NCI-H1694 (cell line): ENCODE measurements at places on chromosomes 5 and 9.

GRCh38 chr9:92545002-92545510 lies 9.3 kb upstream of the ECM2 start:
- DNase-seq, result no peak

GRCh38 chr5:31464081-31464480 lies 67.8 kb downstream of the DROSHA start:
- no peak for DNase-seq

DNA sequence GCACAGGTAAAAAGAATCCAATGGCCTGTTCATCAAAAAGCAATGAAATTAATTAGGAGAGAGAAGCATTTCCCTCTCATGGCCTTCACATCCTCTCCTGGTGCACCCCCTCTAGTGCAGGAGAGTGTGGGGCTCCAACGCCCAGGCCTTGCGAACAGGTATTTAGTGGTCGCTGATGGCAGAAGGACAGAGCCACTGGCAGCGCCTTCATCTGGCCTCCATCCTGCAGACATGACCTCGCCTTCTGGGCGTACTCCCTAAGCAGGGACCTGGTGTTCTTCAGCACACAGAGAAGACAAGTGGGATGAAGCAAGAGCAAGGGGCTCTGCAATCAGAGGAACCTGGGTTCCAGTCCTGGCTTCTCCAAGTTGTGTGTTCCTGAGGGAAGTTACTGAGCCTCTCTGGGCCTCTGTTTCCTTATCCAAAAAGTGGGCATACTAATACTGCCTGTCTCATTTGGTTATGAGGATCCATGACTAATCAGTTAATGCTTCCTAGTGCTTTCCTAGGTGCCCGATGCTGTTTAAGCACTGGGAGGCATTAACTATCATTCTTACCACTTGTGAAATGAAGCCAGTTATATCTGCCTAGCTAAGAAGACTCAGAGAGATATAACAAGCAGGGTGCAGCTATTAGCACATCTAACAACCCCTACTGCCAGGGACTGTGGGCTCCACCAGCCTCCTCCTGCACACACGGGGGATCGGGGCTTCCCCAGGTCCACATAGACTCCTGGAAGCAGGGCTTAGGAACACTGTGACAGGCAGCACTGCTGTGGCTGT lies 77.3 kb downstream of the SEMA4D start:
- no peak for DNase-seq

- DNase-seq, result no peak
Observed at GRCh38 chr5:177365845-177366527, 8.3 kb downstream of the RGS14 start.

DNA sequence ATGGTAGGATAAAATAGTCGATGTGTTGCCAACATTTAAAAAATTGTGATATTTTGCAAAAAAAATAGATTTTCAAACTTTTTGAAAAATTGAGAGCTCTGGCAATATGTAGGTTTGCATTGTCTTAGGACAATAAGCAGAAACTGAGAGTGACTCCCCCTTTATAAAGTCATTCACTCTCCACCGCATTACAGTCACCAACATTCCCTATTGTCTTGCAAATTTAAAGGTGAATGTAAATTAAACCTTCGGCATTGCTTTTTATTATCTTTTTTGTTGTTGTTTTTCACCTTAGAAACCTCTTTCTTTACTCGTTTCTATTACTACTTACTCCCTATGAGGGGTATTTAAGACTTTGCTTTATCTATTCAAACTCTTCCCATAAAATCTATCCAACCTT lies 944.2 kb downstream of the DTWD2 start:
- no peak for DNase-seq

DNA sequence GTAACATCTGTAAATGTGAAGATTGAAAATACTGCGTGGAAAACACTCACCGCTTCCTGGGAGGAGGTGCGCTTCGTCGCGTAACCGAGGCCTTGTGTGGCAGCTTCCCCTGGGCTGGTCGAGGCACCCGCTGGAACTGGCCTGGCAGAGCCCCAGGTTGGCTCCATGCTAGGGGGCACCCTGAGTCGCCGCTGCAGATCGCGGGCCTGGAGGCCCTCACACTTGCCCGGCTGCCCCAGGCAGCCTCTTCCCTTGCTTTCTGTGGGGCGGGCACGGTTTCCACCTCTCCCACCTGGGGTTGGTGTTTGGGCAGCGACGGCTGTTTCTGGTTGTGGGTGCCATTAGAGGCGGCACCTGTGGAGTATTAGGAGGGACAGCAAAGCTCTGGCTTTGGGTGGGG lies 852 bp downstream of the ZNF354C start:
- no peak for DNase-seq

- DNase-seq, result no peak
Observed at GRCh38 chr9:31519424-31519823, 865.0 kb upstream of the ACO1 start.

- DNase-seq, result peak; percentile 4
Observed at GRCh38 chr5:74641735-74642542, 1.4 kb upstream of the ENC1 start.

- DNase-seq, result no peak
Observed at GRCh38 chr5:119269061-119269944, 86.5 kb upstream of the TNFAIP8 start.

DNA sequence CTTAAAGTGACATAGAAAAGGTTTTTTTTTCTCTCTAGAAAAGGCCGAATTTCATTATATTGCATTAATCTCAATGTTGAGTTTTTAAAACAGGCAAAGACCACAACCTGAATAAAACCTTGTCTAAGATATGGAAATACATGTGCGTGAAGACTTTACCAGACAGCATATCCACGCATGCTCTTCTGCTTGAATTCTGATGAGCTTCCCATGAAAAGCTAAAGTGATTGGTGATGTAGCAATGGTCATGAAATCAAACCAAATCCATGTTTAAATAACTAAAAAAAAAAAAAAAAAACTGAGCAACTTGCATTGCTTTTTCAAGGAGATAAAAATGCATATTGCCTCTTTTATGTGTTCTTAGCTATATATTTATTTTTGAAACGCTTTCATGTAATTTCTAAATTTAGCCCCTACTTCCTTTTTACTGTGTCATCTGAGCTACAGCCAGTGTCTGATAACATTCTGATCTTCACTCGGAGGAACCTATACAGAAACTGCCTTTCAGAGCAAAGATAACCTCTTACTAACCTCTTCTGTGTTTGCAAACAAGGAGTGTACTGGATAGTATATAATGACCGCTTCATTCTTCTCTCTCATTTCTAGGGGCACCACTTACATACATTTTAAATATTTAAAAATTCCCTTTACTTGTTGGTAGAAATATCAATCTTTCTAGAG lies 179.1 kb upstream of the GNA14 start:
- DNase-seq, result no peak

DNA sequence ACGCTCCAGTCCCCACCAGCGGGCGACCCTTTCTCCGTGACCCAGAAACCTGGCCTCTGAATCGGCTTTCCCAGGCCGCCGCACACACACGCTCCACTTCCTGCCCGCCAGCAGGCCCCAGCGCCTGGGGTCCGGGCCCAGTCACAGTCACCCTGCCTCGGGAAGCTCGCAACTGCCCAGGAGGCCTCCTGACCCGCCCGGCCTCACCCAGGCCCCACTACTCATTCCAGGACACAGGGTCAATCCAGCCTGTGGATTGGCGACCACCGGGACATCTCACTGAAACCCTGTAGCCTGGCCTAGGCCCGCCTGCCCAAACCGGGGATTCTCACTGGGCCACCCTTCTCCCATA lies 2.7 kb upstream of the IRX4 start:
- DNase-seq, result no peak

DNA sequence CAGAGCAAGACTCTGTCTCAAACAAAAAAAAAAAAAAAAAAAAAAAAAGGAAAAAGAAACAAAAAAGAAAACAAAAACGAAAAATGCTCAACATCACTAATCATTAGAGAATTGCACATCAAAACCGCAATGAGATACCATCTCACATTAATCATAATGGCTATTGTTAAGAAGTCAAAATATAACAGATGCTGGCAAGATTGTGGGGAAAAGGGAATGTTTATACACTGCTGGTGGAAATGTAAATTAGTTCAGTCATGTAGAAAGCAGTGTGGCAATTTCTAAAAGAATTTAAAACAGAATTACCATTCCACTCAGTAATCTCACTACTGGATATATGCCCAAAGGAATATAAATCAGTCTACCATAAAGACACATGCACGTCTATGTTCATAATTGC lies 50.4 kb upstream of the PRR16 start:
- no peak for DNase-seq

DNA sequence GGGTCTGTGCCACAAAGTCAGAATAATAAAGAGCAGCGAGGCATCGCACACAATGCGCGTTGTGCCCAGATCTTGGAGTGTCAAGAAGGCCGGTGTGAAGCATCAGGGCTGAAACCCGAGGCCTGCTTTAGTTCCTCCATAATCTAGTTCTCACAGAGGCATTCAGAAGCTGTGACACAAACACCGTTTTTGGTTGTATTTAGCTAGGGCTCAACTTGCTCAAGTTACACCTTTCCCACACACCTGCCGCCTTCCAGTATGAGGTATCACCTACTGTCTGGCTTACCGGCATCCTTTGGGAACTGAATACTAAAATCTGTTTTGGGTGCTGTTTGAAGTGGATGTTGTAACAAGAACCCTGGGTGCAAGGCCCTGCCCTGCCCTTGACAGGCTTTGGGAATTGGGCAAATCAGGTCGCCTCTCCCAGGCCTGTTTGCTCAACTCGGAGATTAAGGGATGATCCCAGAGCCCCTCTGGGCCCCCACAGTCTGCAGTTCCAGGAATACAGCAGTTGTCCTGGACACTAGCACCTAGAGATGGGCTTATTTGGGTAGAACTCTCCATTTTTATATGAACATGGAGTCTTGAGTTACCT lies 27.0 kb downstream of the SLC25A25 start:
- DNase-seq, result no peak

- DNase-seq, result no peak
Observed at GRCh38 chr9:124632077-124632621, 125.0 kb upstream of the NR5A1 start.

DNA sequence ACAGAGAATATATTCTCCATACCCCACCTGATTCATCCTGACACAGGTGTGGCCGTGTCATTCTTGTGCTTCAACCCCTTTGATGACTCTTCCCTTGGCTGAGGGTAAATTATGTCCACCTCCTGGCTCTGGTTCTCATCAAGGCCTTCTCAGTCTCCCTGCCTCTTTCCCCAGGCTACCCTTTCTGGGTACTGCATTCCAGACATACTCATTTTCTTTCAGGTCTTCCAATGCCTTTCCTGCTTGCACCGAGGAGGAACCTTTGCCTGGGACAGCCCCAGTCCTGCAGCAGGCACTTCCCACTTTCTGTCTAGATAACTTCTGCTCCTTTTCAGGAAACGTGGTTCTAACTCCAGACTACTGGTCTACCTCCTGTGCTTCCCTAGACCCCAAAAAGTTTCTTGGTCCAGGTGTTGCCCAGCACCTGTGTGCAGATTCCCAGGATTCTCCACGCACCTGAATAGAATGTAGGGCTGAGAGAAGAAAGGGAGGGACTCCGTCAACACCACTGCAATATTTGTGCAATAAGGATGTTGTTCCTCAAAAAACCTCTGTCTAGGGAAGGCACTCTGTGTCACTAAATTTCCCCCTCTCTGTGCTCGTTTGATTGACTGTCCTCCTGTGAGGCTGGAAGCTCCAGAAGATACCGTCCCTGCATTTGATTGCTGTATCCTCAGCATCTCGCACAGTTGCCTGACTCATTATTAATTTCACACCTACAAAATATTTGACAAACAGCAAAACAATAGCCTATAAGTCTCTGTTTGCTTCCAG lies 255.4 kb upstream of the NFIL3 start:
- DNase-seq, result no peak

GRCh38 chr9:131712151-131712716 lies 27.6 kb downstream of the RAPGEF1 start:
- no peak for DNase-seq

DNA sequence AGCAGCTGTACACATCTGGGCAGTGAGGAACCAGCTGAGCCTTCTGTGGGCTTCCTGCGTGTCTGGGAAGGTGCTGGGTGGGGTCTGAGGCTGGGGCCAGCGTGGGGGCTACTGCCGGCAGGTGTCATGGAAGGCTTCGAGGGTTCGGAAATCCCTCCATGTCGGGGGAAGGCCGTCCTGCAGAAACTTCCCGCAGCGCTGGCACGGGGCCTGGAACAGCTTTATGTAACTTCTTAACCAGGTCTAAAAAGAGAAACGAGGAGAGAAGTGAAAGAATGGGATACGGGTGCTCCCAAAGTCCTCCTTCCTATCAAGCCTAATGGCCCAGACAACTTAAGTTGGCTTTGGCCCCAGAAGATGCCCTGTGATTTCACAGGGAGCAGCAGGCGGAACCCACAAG lies 120.6 kb upstream of the RAPGEF1 start:
- no peak for DNase-seq

DNA sequence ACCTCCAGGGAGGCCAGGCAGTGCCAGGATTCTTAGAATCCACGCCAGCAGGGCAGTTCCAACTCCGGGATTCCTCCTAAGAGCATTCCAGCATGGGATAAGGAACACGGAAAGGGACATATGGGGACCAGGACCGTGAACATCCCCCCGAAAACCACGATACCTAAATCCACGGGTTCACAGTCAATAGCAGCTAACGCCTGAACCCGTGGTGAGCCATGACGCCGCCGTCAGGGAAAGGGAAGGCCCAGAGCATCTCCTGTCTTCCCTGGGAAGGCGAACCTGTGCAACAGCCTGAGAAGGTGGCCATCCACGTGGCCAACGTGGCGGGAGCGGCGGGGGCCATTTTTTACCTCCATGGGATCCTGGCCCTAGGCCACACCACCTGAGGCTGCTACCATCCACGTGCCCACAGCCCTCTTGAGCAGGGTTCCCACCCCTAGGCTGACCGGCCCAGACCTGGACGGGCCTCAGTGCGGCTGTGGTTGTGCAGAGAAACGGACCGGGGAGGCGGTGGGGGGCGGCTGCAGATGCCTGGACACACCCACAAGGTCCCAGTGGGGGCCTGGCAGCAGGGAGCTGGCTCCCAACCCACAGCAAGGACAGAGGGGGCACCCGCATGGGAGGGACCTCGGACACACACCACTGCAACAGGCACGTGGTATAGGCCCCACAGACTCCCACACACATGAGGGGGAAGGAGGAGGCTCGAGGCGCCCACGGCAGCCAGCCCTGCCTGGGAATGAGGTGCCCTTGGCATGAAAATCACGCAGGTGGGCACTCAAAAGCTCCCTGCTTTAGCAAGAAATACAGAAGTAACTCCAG lies 42.8 kb downstream of the SLC12A7 start:
- no peak for DNase-seq

- DNase-seq, result no peak
Observed at GRCh38 chr5:68683632-68684036, 410.2 kb upstream of the SLC30A5 start.

DNA sequence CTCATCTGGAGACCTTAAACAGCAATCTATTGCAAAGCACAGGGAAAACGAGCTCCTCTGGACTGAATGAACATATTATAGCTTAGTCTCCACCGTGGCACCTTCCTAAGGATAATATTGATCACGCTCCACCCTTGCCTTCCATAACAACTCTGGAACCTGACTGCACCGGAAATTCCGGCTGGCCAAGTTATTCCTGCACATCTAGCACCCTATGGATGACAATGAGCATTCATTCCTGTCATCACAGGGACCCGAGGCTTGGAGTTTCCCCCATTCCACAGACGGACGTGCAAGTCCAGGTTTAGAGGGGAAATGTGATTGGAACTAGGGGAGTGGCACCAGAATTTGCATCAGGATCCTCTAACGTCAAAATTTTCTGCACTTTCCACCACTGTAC lies 27.5 kb downstream of the STK10 start:
- DNase-seq, result no peak
